ENCODE measurements at places on chromosomes 7 and 10.

DNA sequence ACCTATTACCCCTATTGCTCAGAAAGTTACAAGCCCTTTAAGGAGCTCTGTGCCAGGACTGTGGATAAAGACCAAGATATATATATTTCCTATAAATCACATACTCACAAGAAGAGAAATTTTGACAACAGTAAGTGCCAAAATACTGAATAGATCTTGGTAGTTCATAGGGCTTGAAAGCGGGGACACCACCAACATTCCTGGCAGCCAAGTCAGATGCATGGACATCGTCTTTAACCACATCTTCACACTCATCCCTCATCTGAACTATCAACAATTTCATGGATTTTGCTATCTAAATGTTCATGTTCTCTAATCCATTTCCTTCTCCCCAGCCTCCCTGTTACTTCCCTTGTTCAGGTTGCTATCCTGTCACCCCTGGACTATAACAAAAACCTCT, 67.5 kb upstream of the LRRC17 start:
- no peak for DNase-seq

- no peak for DNase-seq
Observed at GRCh38 chr7:145909991-145910513, 206.5 kb upstream of the CNTNAP2 start.

DNA sequence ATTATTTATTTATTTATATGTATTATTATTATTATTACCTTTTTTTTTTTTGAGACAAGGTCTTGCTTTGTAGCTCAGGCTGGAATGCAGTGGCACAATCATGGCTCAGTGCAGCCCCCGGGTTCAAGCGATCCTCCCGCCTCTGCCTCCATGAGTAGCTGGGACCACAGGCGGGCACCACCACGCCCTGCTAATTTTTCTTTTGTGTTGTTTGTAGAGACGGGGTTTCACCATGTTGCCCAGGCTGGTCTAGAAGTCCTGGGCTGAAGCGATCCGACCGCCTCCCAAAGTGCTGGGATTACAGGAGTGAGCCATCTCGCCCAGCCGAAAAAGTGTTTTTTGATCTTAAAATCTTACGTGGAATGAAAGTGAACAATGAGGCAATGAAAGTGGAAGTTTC, 79.4 kb upstream of the C1GALT1 start:
- DNase-seq = no peak

- DNase-seq = no peak
Observed at GRCh38 chr7:71133856-71134255, 1.9 kb downstream of the GALNT17 start.

GRCh38 chr7:120740348-120740747, 117.6 kb downstream of the TSPAN12 start:
- peak; percentile 35 for DNase-seq

- peak; percentile 52 for DNase-seq
Observed at GRCh38 chr7:151520419-151521261, 945 bp upstream of the RHEB start.

GRCh38 chr10:14093730-14094484, 236.8 kb downstream of the FRMD4A start:
- DNase-seq = peak; percentile 26

GRCh38 chr7:90178679-90179278, 24.5 kb downstream of the STEAP1 start:
- DNase-seq = no peak

- DNase-seq = peak; percentile 4
Observed at GRCh38 chr10:79608505-79609375, 2.0 kb upstream of the SFTPA1 start.

- no peak for DNase-seq
Observed at GRCh38 chr7:70405241-70405640, 726.7 kb upstream of the GALNT17 start.

GRCh38 chr10:107826171-107826570, 661.7 kb upstream of the SORCS1 start:
- no peak for DNase-seq

GRCh38 chr7:10156972-10157371, 816.7 kb upstream of the PHF14 start:
- DNase-seq = no peak

All from NCI-H510A treated with DMSO at 0.1 percent for 48 hours (cell line).